SK-N-MC (cell line): ENCODE measurements at places on chromosomes 16 and 17.

DNA sequence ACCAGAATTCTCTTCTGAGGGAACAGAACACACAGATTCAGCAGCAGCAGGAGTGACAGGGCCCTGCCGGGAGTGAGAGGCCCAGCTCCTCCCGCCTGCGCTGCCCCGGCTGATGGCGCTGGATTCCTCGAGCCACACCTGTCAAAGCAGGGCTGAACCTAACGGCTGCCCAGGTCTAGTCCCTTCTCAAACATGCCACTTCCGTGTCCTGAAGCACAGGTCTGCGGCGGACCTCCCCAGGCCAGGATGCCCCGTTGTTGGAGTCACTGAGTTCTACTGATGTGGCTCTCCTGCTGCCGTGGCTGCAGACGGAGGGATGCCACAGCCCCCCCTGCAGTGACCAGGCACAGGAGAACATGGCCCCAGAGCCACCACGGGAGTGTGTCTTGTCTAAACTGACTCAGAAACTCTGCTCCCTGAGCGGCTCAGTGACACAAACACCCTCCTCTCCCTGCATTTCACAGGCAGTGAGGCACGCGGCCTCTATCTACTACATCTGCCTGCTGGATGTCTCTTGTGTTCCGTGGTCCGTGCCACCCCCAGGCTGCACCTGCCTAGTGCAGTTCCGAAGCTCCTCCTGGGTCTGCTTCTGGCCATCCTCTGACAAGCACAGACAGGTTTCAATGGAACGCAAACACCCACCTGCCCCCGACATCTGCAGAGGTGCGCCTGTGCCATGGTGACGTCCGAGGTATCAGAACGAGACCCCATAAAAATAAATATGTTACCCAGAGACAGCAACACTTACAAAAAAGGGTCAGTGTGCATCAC, 44.7 kb upstream of the DNAH17 start:
- no peak for DNase-seq

GRCh38 chr17:63600569-63601438, at the start of gene TACO1:
TSS of gene TACO1 (plus strand) at chr17:63600895. CDS start at chr17:63601084, 189 bp downstream.
- DNase-seq, result no peak

GRCh38 chr17:78127888-78128550, 536 bp downstream of the TMC6 start:
- DNase-seq, result no peak

- DNase-seq, result peak; percentile 14
These were observed 58.5 kb downstream of the TMEM132E start for GRCh38 chr17:34637548-34638525.

GRCh38 chr17:83180264-83180995, 101.0 kb downstream of the METRNL start:
- DNase-seq, result no peak

GRCh38 chr17:19333132-19333440, 29.4 kb downstream of the B9D1 start:
- DNase-seq, result no peak

DNA sequence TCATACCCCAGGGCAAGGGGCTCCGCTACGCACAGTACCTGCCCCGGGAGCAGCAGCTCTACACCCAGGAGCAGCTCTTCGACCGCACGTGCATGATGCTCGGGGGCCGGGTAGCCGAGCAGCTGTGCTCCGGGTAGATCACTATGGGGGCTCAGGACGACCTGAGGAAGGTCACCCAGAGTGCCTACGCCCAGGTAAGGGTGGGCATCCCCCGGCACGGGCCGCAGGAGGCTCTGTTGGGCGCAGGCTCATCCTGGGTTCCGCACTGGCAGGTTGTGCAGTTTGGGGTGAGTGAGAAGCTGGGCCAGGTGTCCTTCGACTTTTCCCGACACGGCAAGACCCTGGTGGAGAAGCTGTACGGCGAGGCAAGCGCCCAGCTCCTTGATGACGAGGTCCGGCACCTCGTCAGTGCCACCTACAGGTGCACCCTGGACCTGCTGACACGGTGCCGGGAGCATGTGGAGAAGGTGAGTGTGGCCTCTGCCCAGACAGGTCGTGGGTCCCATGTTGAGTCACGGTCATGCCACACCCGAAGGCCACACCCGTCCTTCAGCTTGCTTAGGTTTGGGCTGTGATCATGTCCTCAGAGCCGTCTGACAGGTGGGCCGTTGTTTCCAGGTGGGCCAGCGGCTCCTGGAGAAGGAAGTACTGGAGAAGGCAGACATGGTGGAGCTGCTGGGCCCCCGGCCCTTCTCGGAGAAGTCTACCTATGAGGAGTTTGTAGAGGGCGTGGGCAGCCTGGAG, 19.3 kb downstream of the DBNDD1 start:
- DNase-seq, result no peak

GRCh38 chr16:17723531-17724134, 252.9 kb upstream of the XYLT1 start:
- no peak for DNase-seq

GRCh38 chr17:18037486-18037885, 1.5 kb downstream of the ATPAF2 start:
- DNase-seq, result no peak

DNA sequence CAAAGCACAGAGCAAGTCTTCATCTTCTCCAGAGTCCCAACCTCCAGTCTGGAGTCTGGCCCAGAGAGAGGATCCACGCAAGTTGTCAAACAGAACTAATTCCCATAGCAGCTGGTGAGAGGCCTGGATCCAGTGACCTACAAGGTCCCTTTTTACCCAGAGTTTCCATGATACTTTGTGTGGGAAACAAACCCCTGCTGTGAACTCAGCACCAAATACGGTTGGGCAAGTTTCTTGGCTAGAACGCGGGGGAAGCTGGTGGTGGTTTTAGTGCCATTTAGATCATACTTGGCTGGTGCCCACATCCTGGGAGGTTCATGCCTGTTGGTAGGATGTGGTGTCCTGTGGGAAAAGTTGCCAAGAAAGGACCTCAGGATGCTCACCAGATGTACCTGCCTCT, 18.1 kb downstream of the TMC7 start:
- no peak for DNase-seq

GRCh38 chr17:16003841-16004240, 4.2 kb downstream of the TTC19 start:
- no peak for DNase-seq

GRCh38 chr16:30766206-30766932, 4.2 kb downstream of the RNF40 start:
- DNase-seq, result no peak

GRCh38 chr16:78890373-78890895, 710.1 kb downstream of the MAF start:
- DNase-seq, result no peak

DNA sequence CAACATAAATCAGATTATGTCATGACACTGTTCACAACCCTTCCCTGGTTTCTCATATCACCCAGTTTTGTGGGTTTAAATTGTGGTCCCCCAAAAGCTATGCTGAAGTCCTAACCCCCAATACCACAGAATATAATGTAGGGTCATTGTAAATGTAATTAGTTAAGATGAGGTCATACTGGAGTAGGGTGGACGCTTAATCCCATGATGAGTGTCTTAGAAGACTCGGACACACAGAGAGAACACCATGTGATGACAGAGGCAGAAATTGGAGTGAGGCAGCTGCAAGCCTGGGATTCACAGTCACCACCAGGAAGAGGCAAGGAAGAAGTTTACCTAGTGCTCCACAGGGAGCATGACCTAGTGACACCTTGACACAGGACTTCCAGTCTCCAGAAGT, 197.8 kb downstream of the SALL1 start:
- DNase-seq, result no peak

- DNase-seq, result no peak
These were observed at the start of gene CHD3 for GRCh38 chr17:7888184-7888920. TSS of gene CHD3 (plus strand) at chr17:7888789. CDS start at chr17:7889001, 212 bp downstream.

GRCh38 chr17:35088881-35089585, 25.5 kb upstream of the RFFL start:
- DNase-seq, result no peak
